ENCODE measurements at places on chromosomes 3 and 15.
A peak's percentile ranks its signal among the peaks of the same experiment; 100 is the strongest.

- DNase-seq, result no peak
Observed at GRCh38 chr3:186815435-186815834, 9.2 kb upstream of the RFC4 start.

DNA sequence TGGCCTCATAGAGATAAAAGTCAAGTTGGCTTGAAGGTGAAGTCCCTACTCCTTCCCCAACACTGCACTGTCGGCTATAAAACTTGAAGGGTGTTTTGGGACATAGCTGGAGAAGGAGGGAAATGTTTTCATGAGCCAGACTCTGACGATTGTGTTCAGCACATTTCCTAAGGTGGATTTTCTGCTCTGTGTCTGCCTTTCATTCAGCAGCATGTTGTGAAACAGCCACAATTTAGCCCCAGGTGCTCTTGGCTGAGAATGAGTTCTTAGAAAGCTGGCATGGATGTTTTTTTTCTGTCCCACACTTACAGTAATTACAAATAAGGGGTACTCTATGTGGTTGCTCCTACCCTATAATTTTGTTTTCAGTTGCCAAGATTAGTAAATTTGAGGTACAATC, 492.4 kb downstream of the MCTP2 start:
- DNase-seq, result no peak

- DNase-seq, result no peak
Observed at GRCh38 chr3:189625572-189625971, 5.6 kb upstream of the TP63 start.

GRCh38 chr3:9793161-9793781, 389 bp downstream of the ARPC4 start:
- DNase-seq, result no peak

- DNase-seq, result no peak
Observed at GRCh38 chr15:79329171-79329611, 18.3 kb downstream of the TMED3 start.

- peak; percentile 56 for DNase-seq
Observed at GRCh38 chr3:143081844-143082778, 37.5 kb upstream of the CHST2 start.

DNA sequence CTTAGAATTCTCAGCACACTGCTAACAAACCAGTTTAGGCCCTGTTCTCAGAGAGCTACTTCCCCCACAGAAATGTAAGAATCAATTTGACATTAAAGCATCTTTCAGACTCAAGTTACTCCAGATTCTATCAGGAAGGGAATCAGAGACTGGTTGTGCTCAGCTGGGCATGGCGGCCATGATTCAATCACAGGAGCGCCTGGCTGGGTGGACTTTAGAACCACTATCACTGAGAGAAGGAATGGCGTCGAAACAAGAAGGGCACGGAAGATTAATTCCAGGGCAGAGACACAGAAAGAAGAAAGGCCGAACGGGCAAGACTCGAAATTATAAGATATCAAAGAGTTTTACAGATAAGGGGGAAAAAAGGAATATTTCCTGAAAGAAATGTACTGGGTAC, 6.2 kb downstream of the TNIK start:
- no peak for DNase-seq

DNA sequence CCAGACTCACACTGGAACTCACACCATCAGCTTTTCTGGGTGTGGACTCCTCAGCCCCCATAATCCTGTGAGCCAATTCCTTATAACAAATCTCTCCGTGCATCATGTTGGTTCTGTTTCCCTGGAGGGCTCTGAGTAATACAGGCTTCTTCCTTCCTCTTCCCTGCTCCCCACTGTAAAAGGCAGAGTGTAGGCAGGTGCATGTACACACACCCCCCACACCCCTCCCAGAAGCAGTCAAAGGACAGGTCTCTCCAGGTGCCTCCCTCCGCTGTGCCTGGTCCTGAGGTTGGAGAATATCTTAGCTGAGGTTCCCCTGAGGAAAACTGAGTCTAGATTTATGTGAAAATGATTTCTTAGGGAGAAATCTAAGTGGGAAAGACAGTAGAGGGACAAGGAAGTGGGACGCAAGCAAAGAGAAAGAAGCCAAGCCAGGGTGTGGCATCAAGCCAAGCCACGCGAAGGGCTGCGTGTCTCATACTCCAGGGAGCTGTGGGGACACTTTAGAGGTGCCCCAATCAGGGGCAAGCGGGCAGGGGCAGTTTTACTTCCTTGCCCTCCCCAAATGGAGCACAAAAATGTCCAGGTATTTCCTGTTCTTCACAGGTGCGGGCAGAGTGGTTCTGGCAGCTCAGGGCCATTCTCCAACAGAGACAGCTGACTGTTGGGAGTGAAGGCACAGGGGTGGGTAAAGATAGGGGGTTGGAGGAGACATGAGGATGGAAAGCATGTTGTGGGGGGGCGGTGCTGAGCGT, 86.6 kb downstream of the HMG20A start:
- no peak for DNase-seq

- no peak for DNase-seq
Observed at GRCh38 chr3:12986521-12986920, 86.7 kb downstream of the IQSEC1 start.
